ENCODE measurements at places on chromosomes 13 and 19.

DNA sequence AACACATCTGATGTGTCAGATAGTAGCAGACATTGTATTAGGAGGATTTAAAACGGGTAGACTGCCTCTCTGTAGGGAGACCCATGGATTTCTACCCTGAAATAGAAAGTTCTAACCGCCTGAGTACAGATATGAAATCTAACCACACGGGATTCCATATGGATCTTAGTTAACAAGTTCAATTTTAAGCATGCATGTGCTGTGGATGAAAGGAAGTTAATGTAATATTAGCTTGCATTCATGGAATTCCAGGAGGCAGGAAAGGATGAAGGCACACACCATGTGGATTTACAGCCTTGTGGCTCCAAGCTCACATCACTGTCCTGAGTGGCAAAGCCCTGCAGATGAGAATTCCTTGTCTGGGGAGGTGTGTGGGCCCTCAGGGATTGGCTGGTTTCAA is 120.6 kb upstream of the IRS2 start:
- DNase-seq: no peak

GRCh38 chr19:47848823-47849473 is 10.1 kb upstream of the TPRX2 start:
- no peak for DNase-seq

DNA sequence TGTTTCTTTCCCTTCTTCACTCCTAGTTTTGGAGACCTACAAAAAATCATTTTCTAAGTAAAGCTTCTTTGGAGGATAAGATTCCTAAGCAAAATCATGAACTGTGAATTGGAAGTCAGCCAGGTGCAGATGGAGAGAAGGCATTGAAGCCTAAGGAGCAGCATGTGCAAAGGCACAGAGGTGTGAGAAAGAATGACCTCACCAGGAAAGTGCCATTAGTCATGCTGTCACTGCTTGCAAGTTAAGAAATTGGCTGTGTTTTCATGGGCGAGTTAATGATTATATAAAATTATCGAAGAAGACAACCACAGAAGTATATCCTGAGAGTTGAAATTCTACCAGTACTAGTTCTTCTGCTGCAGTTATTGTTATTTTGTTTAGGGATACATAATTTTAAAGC is 80.3 kb upstream of the KLHL1 start:
- DNase-seq: no peak

DNA sequence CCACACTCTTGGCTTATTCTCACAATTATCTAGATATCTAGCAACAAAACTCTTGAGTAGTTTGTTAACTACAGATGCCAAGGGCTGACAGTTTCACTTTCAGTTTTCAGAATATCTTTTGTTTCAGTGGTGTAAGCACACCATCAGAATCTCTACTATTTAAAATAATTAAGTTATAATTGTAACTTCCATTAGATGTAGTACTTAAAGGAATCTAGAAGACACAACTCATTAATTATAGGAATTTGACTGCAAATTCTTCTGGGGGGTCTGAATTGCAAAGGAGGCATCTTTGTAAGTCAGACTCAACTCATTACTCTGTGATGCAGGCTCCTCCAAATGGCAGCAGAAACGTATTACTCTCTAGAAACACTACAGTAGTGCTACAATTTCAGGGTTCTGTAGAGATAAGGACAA is 44.9 kb upstream of the USPL1 start:
- no peak for DNase-seq

- no peak for DNase-seq
Measured at GRCh38 chr19:8663920-8664670, 33.7 kb downstream of the NFILZ start.

DNA sequence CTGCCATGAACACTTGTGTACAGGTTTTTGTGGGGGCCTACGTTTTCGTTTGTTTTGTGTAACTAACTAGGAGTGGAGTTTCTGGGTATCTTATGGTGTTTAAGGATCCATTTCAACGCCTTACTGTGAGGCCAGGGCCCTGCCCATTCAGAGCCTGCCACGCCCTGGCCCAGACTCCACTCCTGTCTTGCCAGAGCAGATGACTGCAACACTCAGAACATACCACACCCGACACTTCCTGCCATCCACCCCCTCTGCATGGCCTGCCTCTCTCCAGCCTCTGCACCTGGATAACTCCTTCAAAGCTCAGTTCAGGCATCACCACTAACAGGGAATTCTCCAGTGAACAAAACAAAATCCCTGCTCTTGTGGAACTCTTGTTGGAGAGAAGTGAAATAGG is 43.2 kb downstream of the RGCC start:
- DNase-seq: no peak

DNA sequence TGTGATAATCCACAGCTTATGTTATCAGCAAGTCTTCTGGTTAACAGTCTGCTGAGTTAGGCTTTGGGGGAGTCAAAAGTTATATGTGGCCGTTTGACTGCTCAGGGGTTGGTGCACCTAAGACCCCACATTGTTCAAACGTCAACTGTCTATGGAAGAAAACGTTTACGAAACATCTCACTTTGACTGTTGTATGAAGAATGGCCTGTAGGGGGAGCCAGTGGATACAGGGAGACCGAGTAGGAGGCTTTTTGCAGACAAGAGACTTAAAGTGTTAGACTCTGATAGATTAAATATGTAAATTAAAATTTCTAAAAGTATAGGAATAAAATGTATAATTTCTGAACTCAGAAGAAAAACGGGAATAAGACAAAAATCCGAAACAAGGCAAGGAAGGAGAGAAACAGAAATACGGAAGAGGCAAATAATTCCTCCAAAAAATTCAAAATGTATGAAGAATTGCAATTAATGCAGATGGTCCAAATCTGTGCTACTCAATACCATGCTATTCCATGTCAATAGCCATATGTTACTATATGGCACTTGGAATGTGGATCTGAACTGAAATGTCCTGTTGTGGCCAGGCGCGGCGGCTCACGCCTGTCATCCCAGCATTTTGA is 37.8 kb downstream of the TNFSF14 start:
- DNase-seq: peak; percentile 58

- no peak for DNase-seq
Measured at GRCh38 chr13:31204592-31204991, 4.8 kb downstream of the B3GLCT start.

GRCh38 chr19:54026656-54027055 is 35.2 kb downstream of the CACNG6 start:
- no peak for DNase-seq

GRCh38 chr19:18291590-18292461 is 10.4 kb upstream of the JUND start:
- peak; percentile 54 for DNase-seq

GRCh38 chr13:104694397-104694796 is 1628.2 kb upstream of the SLC10A2 start:
- no peak for DNase-seq

GRCh38 chr13:111304603-111305289 is 15.7 kb upstream of the TEX29 start:
- DNase-seq: no peak

- peak; percentile 47 for DNase-seq
Measured at GRCh38 chr19:46766569-46767317, 20.5 kb upstream of the STRN4 start.

DNA sequence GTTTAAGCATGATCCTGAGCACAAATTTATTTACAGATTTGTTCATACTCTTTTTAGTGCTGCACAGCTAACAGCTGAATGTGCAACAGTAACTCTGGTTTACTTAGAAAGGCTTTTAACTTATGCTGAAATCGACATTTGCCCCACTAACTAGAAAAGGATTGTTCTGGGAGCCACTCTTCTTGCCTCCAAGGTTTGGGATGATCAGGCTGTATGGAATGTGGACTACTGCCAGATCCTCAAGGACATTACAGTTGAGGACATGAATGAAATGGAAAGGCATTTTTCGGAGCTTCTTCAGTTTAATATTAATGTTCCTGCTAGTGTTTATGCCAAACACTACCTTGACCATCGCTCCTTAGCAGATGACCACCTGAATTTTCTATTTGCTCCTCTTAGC is 16.0 kb downstream of the ZNF100 start:
- no peak for DNase-seq

DNA sequence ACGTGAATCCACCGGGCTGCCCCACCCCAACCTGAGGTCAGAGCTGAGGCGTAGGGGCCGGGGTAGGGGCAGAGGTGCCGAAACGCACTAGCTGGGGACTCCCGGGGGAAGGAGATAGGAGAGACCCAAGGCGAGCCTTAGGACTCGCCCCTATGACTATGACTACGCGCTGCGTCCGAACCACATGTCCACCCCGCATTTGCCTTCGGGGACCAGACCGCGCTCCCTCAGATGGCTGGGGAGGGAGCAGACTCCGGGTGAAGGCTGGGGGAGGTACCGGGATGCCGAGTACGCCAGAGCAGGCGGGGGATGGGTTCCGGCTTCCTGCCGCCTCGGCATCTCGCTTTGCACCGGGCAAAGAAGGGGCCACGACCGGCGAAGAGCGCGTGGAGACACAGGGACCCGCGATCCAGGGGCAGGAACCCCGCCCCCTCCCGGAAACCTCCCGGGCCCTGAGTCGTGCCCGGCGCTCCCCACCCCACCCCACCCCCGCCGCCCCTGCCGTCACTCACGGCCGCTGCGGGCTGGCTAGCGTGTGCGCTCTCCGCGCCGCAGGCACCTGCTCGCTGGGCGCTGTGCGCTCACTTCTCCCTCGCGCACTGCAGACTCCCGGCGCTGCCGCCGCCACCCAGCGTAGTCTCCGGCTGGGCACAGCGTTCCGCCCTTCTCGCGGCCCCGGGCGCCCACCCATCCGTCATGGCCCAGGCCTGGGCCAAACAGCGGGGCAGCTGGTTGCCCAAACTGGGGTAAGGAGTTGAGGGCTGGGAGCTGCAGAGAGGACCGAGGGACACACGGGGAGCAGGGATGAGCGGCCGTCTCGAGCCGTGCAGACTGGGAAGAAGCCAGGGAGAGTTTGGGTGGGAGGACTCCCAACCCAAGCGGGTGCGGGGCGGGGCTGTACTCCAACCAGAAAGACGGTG is 622 bp upstream of the VSTM2B start:
- DNase-seq: no peak

GRCh38 chr13:106277484-106278154 is 257.8 kb downstream of the EFNB2 start:
- no peak for DNase-seq

DNA sequence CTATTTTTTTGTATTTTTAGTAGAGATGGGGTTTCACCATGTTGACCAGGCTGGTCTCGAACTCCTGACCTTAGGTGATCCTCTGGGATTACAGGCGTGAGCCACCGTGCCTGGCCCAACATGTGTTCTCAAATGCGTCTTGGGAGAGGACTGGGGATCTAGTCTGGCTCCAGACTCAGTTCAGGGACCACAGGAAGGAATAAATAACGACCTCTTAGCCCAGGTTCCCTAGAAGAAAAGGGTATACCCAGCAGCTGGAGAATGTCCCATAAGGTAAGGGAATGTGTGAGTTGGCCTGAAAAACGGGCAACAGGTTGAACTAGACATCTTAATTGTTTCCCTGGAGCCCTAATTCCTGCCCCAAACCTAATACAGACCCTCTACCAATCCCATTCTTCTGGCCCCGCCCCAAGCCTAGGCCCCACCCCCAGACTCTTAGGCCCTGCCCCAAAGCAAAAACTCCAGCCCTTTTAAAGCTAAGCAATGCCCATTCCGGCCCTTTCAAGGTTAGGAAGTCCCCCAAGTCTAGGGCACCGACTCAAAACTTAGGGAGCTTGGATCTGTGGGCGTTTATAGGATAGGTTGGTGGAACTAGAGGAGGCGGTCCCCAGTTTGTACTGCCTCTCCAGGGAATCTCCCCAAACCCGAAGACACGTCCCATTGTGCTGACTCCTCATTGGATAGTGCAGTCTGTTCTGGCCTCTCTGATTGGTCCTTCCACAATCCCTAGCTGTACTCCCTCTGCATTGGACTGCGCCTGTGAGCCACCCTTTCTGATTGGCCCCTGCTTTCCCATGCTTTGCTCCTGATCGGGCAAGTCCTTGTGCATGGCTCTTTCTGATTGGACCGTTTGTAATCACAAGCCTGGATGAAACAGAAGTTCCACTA is 5.4 kb upstream of the LRFN1 start:
- DNase-seq: no peak

- no peak for DNase-seq
Measured at GRCh38 chr13:97892717-97893116, 60.8 kb upstream of the IPO5 start.

GRCh38 chr13:85833921-85834320 is 34.7 kb upstream of the SLITRK6 start:
- DNase-seq: no peak

GRCh38 chr19:53549340-53549739 is 11.4 kb downstream of the ZNF331 start:
- DNase-seq: no peak

DNA sequence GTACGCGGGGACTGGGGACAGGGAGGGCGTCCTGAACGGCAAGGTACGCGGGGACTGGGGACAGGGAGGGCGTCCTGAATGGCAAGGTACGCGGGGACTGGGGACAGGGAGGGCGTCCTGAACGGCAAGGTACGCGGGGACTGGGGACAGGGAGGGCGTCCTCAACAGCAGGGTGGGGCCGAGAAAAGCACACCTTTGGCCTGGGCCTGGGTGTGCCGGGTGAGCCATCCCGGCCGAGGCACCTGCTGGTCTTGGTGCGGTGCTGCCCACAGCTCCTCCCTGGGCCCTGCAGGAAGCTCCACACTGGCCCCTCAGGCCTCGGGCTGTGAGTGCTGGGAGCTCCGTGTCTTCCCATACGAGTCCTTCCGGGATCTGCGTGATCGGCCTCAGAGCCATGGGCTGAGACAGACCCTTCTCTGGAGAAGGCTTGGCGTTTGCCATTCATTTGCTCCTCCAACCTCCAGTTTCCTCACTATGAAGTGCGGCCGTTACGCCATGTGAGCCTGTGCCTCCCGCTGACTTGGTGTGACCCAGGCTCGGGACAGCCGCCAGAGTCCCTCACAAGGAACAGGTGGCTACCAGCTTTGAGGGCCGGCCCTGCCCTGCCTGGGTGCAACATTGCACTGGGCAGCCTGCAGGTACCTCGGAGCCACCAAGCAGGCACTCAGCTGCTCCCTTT is 7.8 kb upstream of the ZNF554 start:
- DNase-seq: no peak

DNA sequence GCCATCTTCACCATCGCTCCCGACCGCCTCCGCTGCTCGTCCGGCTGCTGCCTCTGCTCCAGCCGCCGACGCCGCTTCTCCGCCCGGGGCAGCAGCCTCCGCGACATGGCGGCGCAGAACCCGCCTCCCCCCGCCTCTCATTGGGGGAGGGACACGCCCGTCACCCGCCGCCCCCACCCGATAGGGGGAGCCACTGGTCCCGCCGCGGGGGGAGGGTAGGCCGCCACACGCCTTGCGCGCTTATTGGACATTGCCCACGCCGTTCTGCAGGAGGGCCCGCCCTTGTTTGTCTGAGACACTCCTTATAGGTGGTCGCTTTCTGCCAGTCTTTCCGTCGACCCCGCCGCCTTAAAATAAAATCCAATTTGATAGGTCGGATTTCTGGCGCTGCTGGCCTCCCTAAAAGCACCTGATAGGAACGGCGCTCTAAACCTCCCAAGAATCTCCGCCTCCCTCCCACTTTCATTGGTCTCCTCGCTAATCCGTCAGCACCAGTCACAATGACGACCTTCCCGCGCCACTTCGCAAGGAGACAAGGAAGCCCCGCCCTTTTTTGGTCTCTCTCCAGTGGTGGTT is at the start of gene HNRNPL:
TSS of gene HNRNPL (minus strand) at position 127 of the 576 bp plus-strand sequence. CDS start at position 107, 20 bp downstream.
- DNase-seq: peak; percentile 99

Data from activated CD4-positive, alpha-beta T cell treated with anti-CD3 and anti-CD28 coated beads for 1 hour (primary cell).